ENCODE measurements at places on chromosomes 5 and 9.

DNA sequence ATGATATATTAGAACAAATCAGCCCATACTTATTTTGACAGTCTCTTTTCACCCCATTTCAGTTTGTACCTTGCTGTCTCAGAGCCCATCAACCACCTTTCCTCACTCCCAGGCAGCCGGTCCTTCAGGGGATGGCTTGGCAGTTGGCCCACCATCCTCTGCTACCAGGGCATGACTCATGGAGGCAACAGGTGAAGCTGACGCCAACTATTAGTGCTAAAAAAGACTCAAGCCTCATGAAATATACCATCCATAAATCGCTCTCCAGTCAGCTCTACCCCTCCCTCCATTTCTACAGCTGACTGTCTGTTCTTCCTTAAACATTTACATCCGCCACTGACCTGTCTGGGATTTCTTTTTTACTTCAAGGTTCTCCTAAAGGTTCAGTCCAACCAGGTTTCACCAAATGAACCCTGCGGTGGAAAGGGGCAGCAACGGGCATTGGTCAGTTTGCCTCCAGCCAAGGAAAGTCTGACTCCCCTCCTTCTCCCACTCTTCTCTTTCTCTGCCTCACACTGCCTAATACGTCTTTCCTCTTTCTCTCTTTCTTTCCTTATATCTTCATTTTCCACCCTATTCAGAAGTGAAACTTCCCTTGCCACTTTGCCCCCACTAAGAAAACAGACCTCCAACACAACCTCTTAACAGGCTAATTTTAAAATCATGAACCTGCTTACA is 439.1 kb downstream of the RAB3C start:
- DNase-seq: no peak

DNA sequence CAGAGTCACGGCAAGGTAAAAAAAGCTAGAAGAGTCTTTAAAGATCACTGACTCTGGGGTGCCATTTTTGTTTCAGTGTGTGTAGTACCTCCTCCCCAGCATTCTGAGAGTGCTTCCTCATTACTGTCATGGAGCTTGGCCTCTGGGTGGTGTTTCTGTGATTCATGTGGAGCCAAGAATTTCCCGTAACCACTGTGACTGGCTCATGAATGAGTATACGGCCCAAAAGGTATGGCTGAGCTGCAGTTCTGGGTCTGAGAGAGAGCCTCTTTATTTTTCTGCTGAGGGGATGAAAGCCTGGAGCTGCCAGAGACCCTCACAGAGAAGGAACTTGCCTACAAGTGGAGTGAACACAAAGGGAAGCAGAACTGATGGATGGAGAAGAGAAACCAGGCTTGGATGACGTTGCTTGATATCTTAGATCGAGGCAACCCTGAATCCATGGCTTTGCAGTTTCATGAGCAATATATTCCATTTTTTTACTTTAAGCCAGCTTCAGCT is 85.6 kb downstream of the PTTG1 start:
- DNase-seq: no peak

DNA sequence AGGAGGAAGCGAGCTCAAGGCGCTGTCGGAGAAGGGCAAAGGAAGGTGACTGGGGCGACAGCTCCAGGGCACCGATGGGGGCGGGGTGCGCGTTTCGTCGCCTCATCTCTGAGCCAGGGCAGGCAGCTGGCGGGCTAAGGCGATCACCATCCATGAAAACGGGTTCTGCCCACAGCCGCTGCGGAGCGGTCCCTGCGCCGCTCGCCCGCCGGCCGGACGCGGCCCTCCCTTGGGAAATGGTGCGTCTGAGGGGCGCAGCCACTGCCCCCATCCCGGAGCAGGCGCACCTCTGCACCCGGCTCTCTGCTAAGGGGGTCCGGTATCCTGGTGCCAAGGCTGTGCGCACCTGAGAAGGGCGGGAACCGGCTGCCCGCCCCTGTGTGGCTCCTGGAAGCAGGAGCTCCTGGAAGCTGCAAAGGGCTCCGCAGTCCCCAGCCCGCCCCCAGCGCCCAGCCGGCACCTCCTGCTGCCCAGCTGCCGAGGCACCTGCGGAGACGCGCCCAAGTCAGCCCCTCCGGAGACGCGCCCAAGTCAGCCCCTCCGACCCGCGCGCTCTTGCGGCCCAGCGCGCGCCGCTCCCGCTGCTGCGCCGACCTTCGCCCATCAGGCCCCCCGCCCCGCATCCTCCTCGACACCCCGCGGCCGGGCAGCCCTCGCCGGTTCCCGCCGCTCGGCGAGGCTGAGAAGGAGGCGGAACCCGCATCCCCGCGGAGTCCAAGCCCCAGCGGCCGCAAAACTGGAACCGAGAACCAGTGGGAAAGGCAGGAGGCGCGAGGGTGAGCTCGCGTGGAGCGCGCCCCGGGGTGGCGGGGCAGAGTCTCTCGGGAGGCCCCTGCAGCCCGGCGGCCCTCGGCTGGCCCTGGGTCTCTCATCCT is 757 bp downstream of the ANKRD34B start:
- DNase-seq: no peak

GRCh38 chr5:121688781-121689180 is 162.9 kb upstream of the FTMT start:
- DNase-seq: peak; percentile 17

GRCh38 chr5:12668564-12668963 is 764.3 kb upstream of the CTNND2 start:
- DNase-seq: no peak

- no peak for DNase-seq
Measured at GRCh38 chr9:13807118-13807517, 506.8 kb downstream of the NFIB start.

- DNase-seq: no peak
Measured at GRCh38 chr5:119828541-119828940, 199.2 kb downstream of the FAM170A start.

GRCh38 chr5:40736103-40736875 is 19.5 kb downstream of the TTC33 start:
- DNase-seq: peak; percentile 82

DNA sequence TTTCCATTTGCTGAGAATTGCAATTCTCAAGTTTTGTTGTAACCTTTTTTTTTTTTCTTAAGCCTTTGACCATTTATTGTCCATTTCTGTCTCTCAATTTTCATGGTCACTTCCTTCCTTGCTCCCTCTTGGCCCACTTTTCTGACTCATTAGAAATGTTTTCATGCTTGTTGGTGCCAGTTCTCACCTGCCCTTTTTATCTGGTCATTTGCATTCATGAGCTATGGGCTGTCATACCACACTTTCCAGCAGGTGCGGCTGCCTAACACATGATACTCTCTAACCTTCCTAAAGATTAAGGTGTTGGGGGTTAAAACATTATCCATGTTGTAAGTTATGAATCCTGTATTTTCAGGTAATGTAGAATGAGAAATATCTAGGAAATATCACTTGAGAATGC is 150.5 kb upstream of the TLX3 start:
- no peak for DNase-seq

DNA sequence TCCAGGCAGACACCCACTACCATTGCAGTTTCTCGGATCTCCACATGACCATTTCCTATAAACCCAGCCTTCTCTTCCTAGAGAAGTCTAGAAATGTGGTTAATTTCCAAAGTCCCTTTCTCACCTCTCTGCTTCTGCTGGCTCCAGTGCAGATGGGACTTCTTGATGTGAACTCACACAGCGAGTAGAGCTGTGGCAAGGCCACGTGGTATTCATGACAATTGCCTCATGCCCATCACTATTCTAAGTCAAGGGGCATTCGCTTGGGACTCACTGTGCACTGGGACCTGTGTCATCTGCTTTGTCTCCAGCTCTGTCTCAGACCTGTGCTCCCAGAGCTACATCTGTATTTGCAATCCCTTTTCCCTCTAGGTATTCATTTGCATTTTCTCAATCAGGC is 6.2 kb downstream of the CD180 start:
- DNase-seq: no peak

DNA sequence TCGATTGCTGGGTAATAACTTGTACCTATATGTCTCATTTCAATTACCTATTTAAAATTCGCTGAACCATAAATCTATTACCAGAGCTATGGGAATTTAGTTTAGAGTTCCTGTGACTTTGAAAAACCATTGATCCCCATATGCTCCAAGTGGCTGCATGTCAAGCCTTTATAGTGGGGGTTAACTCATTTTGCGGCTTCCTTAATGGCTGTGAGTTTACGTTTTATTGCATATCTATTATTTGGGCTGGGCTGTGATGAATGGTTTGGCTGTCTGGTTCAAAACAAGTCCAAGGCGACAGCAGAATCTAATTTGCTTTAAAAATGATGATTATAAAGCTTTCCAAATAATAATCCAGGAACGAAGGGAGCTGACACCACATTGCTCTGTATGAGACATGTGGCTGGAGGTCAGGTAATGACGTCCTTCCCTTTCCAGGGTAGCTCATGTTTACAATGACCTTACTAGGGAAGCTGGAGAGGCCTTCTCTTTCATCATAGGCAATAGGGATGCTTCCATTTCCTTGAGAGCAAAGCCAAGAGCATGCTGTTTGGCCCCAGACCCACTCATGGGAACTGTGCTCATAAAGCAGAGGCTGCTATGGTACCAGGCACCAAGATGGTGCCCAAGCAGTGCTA is 258.3 kb downstream of the HSPA4 start:
- no peak for DNase-seq

DNA sequence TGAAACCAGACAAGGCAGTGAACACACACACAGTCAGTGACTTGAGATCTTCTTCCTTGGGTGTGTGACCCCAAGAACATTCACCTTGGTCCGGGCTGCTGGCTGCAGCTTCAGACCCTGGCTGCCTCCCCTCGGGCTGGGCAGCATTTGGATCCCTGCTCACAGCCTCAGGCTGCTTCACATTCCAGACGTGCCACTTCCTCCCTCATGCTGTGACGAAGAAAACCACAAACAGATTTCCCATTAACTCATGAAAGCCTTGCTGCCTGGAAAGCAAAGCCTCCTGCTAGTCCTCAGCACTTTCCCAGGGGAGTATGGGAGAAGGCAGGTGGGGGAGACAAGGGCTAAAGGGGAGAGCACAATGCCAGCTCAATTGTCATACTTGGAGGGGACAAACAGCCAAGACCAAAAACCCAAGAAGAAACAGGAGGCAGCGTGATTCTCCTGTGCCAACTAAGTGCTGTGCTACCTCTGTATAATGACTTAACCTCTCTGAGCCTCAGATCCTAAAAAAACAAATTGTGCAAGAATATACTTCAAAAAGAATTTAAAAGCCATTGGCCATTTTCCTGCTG is 594.6 kb upstream of the BRINP1 start:
- DNase-seq: peak; percentile 45

DNA sequence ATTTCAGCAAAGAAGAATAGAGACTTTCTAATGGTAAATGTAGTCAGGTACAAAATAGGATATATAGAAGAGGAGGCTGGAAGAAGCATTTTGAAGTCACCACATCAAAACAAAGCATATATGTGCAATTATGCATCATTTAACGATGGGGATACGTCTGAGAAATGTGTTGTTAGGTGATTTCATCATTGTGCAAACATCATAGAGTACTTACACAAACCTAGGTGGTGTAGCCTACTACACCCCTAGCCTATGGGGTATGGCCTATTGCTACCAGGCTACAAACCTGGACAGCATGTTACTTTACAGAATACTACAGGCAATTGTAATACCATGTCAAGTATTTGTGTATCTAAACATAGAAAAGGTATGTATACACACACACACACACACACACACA is 28.4 kb downstream of the ELP1 start:
- DNase-seq: no peak

DNA sequence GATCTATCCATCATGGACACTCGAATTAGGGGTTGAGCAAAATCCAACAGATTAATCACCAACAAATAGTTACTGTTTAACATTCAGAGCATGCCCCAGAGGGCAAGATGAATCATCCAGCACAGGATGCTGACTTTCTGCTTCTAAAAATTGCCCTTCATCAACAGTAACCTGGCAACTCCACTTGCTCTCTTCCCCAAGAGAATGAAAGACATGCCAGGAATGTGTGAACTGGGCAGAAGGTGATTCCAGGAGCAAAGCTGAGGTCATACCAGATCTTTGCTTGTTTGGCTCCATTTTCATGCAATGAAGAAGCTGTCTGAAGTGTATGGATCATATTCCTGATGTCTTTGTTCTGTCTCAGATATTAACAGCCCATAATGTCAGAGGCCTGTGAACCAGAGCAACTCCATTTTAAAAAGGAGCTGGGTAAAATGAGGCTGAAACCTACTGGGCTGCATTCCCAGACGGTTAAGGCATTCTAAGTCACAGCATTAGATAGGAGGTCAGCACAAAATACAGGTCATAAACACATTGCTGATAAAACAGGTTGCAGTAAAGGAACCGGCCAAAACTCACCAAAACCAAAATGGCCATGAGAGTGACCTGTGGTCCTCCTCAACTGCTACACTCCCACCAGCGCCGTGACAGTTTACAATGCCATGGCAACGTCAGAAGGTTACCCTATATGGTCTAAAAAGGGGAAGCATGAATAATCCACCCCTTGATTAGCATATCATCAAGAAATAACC is 2.5 kb upstream of the ZNF367 start:
- no peak for DNase-seq

DNA sequence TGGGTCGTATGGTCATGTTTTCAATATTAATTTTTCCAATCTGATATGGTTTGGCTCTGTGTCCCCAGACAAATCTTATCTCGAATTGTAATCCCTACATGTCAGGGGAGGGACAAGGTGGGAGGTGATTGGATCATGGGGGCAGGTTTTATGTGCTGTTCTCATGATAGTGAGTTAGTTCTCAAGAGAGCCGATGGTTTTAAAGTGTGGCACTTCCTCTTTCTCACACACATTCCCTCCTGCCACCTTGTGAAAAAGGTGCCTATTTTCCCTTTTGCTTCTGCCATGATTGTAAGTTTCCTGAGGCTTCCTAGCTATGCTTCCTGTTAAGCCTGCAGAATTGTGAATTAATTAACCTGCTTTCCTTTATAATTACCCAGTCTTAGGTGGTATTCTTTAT is 309.1 kb upstream of the GRIN3A start:
- no peak for DNase-seq

GRCh38 chr5:71778678-71779276 is 59.7 kb downstream of the CARTPT start:
- DNase-seq: peak; percentile 65

GRCh38 chr9:110131499-110131898 is 76.5 kb downstream of the C9orf152 start:
- DNase-seq: no peak

GRCh38 chr5:123084730-123085605 is 4.1 kb upstream of the PRDM6 start:
- no peak for DNase-seq

GRCh38 chr5:167317884-167318283 is 973.6 kb upstream of the WWC1 start:
- DNase-seq: no peak

DNA sequence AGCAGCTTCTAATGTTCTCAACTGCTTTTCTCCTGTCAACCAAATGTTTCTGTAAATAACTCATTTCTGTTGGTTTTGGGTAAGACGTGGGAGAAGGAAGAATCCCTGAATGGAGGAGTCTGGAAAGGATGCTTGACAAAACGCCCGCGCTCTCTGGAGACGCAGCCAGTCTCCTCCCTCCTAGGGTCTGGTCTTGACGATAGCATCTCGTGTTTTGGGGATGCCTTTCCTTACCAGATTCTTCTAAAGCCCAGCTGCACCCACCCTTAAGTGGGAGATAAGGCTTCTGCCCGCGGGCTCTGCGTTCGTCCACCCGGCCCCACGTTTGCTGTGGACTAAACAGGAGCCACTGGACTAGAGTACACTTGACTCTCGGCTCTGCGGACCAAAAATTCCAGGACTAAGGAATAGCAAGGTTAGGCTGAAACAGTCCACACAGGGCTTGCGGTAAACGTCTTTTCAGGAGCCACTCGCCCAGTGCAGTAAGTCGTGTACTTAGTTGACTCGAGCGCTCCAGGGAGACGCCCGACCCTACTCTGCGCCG is 491 bp upstream of the CTSL start:
- DNase-seq: peak; percentile 43
